Lung microvascular endothelial cell (primary cell): ENCODE measurements at places on chromosomes 2 and 18.

DNA sequence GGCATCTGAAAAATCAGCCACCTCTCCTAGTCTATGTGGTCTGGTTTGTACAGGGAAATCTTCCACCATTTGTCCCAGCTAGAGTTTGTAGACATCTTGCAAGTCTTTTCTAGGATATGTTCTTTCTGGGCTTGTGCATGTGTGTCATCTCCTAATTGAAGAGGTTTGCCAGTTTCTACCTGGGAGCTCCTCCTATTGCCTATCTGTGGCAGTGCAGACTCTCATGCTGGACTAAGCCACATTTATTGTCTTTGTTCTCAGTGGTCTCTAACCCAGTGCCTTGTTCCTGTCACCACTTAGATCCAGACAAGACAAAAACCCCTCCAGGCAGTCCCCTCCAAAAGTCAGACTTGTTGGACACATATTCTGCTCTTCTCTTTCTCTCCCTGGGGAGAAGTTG is 72.0 kb upstream of the MRPS9 start:
- DNase-seq = no peak

DNA sequence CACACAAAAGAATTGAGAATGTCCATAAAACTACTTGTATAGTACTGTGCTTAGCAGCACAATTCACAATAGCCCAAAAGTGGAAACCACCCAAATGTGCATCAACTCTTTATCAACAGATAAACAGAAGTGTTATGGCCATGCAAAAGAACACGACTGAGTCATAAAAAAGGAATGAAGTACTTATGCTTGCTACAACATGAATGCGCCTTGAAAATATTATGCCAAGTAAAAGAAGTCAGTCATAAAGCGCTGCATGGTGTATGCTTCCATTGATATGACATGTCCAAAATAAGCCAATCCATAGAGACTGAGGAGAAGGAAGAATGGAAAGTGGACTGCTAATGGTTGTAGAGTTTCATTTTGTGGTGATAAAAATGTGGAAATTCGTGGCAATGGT is 12.1 kb upstream of the MAP2 start:
- DNase-seq = no peak

- DNase-seq = no peak
Measured at GRCh38 chr2:153644955-153645354, 166.4 kb upstream of the RPRM start.

DNA sequence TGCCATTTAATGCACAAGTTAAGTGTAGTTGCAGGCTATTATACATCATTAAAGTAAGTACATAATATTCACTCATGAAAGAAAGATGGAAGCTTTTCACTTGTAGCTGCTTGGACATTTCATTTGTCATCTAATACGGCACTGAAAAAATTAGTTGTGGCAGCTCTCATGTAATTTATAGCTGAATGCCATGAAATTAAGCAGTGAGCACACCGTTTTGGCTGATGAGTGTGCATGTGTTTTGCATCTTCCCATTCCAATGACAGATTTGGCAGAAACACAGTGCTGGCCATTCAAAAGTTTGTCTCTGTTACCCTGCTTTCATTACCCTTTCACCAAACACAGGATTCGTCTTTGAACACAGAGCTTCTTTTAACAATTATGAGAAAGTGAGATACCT is 174.0 kb downstream of the PTGR3 start:
- no peak for DNase-seq

DNA sequence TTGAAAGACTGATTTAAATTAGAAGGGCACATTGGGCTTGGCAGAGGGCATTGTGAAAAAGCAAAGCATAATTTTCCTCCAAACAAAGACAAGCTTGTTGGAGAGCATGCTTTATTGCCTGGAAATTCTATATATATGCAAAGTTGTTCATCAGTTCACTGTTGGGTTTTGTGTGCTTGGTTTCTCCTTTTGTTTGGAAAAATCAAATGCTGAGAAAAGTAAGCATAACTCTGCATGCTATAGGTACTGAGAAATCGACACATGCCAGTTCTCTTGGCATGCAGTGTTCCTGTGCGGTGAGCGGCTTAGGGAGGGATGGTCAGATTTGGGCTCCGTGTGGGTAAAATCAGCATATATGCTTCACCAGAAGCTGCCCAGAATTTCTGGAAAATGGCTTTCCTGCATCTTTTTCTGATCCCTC is 161.0 kb downstream of the RAPGEF4 start:
- DNase-seq = no peak

GRCh38 chr18:61397222-61397621 is 64.0 kb downstream of the CDH20 start:
- no peak for DNase-seq

DNA sequence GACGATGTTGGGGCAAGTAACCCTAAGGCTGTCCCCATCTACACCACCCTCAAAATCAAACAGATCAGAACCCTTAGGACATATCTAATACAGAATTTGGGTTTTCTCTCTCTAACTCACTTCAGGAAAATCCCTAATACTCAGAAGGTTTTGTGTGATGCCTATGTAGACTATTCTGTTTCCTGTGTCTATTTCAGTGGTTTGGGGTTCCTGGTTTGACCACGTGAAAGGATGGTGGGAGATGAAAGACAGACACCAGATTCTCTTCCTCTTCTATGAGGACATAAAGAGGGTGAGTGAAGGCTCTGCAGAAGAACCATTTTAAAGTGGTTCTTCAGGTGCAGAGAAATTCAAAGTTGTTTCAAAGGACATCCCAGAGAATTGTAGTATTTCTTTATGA is 16.3 kb downstream of the SULT1C2 start:
- no peak for DNase-seq
